ENCODE measurements at places on chromosomes 5 and 9. TPM values are rescaled to one million over a fixed set of nuclear protein-coding genes. Genes with fewer than 3 reads are reported as not detected.
A peak's percentile ranks its signal among the peaks of the same experiment; 100 is the strongest.

The NSUN2 gene
- 42.6 TPM for total RNA-seq

- DNase-seq, result no peak
These were observed 5.7 kb upstream of the RAPGEF1 start for GRCh38 chr9:131745610-131746009.

DNA sequence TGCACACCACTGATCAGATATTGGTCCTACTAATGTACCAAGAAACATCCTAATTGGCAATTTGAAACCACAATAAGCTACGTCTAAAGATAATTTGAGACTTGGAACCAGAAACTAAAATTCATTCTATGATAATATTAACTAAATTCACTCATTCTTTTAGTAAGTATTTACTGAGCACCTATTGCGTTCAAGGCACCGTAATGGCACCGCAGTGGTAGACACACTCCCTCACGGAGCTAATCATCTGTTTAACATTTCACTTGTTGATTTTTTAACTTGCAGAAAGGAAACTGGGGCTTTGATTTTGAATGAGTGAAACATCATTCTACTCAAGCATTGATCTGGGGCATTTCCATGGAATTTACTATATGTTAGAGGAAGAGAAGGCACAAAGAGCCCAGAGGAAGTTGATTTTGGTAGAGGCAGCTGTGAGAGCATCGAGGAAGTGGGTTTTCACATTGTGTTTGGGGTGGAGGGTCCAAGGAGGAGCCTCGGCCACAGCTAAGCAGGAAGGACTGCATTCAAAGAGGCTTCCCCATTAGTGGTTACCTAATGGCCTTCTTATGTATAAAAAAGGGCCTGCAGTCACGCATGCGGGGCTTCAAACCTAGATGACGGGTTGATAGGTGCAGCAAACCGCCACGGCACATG is 7.1 kb downstream of the RAPGEF1 start:
- DNase-seq, result no peak

The ZFP37 gene
- 0.65 TPM for total RNA-seq

- peak; percentile 6 for DNase-seq
These were observed 66.0 kb upstream of the PITX1 start for GRCh38 chr5:135100011-135100410.

The AK8 gene
- total RNA-seq, result 0.61 TPM

DNA sequence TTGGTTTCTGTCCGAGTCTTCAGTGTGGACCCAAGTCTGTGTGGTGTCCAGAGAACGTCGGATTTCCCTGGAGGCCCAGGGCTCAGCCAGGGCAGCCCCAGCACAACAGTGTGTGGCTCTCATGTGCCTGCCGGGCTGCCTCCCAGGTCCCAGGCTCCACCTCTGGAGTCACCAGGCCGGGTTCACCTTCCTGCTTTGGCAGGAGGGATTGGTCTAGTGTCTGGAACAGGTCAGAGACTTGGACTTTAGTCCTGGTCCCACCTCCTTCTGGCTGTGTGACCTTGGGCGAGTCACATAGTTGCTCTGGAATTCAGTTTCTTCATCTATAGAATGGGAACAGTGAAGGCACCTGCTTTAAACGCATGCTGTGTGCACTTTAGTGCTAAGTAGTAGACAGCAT is 3.2 kb downstream of the DOLPP1 start:
- DNase-seq, result no peak

DNA sequence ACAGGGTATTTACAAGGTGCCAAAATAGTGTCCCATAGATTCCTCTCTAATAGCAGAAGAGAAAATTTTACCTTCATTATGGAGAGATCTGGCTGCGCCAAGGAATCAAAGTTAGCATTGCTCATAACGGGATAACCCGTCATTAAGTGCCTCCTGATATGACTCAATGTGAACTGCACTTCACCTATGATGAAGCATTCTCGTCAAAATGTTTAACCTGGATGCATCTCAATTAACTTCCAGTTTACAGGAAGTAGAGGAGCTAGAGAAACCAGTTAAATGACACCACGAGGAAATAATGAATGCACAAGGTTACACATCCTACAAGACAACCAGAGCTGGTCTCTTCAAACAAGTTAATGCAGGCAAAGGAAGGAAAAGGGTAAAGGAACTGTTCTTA is 17.2 kb downstream of the FBXW11 start:
- no peak for DNase-seq

- DNase-seq, result no peak
These were observed 62.5 kb upstream of the PSD2 start for GRCh38 chr5:139733010-139733688.

- DNase-seq, result no peak
These were observed 23.3 kb upstream of the KIF12 start for GRCh38 chr9:114122136-114123027.

The PIP5KL1 gene
- total RNA-seq, result not detected

The ABLIM3 gene
- 175 TPM for total RNA-seq

The CCL27 gene
- total RNA-seq, result not detected

The RXFP3 gene
- total RNA-seq, result not detected

The UGT3A2 gene
- total RNA-seq, result not detected

GRCh38 chr5:169861934-169862333 is 118.4 kb downstream of the INSYN2B start:
- no peak for DNase-seq

GRCh38 chr9:121596515-121596914 is 54.9 kb upstream of the DAB2IP start:
- no peak for DNase-seq

The PCDHA9 gene
- total RNA-seq, result not detected

GRCh38 chr9:135716045-135716444 is 14.1 kb downstream of the KCNT1 start:
- DNase-seq, result no peak

The RARS1 gene
- 48.6 TPM for total RNA-seq

GRCh38 chr5:151632524-151632923 is 41.4 kb upstream of the FAT2 start:
- DNase-seq, result peak; percentile 75

GRCh38 chr5:74093561-74093960 is 467.6 kb downstream of the ARHGEF28 start:
- no peak for DNase-seq

GRCh38 chr5:177301503-177302165 is 1.9 kb downstream of the RAB24 start:
- DNase-seq, result no peak

GRCh38 chr9:136538599-136539426 is 7.0 kb downstream of the NOTCH1 start:
- peak; percentile 80 for DNase-seq

DNA sequence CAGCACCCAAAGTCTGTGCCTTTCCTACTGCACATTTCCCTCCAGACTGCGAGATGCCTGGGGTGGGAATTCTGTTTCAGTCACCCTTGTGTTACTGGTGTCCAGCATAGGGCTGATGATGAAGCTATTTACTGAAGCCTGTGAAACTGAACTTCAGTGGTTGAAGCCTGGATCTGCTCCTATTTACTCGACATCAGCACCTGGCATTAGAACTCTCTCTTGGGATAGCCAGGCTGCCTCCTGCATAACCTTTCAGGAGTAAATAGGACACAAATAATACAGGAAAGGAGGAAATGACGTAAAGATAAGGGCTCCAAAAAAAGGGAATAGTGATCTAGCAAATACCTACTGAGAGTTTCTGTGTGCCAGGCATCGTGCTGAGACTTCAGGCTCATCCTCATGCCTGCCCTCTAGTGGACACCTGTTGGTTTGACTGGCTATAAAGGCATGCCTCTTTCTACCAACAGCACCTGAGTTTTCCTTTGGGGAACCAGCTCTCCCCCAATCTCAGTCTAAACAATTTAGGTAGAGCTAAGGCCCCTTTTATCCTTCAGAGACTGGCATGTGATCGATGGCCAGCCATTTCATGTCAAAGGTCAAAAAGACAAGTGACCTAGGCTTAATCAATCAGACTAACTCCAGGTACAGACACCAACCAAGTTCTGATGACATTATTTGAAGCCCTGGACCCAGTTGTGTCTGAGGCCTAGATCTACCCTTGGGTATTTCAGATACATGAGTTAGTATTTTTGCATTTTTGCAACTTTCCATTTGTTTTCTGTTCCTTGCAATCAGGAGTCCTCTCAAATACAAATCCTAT is 192.1 kb upstream of the TRIM32 start:
- DNase-seq, result peak; percentile 27

GRCh38 chr5:75510417-75510835 is 1.0 kb downstream of the CERT1 start:
- DNase-seq, result no peak

GRCh38 chr9:20137425-20137824 is 348.6 kb upstream of the SLC24A2 start:
- DNase-seq, result no peak

DNA sequence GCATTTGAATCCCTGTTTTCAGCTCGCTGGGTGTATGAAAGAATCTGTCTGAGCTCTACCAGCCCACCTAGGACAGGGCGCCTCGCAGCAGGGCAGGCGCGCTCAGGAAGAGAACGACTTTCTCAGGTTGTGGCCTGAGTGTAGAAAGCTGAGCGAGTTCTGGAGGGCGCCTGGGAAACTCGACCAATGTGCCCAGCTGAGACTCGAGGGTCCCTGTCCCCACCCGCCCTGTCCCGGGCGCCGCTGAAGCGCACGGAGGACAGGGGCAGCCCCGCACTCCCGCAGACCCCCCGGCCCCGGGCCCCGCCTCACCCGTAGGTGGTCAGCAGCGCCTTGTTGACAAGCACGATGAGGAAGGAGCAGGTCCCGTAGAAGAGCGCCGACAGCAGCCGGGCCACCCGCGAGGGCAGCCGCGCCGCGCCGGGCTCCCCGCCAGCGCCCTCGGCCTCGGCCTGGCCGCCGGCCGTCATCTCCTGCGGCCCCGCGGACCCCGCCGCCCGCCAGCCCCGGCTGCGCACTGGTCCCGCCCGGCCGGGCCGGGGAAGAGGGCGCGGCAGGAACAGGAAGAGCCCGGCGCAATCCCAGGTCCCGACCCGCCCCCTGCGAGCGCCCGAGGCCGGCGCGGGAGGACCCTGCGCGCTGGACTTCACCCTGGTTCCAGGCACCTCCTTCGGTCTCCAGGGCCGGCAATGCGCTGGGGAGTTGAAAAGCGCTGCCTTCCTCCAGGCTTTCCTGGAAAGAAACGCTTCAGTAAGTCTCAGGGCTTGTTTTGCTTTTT is at the start of gene SLC35D2:
SLC35D2 (minus strand) TSS at position 547 of the 778 bp plus-strand sequence; CDS start at position 470, 77 bp downstream.
- peak; percentile 76 for DNase-seq

The DIPK1B gene
- 39.2 TPM for total RNA-seq

Measured in heart left ventricle (tissue), 16 donors.